Stimulated activated CD4-positive, alpha-beta T cell treated with anti-CD3 and anti-CD28 coated beads, Interleukin-4, amount 100 ng/mL, for 1 hour (primary cell): ENCODE measurements at places on chromosomes 6 and 20.

DNA sequence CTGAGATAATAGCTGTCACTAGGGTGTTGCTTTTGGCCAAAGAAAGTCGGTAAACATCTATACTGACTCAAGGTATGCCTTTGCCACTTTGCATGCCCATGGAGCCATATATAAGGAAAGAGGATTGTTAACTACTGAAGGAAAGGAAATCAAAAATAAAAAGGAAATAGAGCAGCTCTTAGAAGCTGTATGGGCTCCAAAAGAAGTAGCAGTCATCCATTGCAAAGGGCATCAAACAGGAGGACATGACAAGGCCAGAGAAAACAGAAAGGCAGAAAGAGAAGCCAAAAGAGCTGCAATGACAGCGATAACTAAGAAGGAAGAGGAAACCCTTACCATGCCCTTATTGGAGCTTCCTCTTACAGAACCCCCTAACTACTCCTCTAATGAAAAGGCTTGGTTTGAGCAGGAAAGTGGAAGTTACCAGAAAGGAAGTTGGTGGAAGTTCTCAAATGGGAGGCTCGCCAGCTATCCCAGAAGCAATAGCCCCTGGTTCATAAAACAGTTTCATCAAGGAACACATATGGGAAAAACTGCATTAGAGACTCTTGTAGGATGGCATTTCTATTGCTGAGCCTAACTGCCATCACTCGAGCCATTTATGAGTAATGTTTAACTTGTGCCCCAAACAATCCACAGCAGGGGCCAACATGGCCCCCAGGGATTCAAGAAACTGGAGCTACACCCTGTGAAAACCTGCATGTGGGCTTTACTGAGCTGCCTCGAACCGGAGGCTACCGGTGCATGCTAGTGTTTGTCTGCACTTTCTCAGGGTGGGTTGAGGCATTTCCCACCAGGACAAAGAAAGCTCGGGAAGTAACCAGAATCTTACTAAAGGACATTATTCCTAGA, 7.0 kb downstream of the IL22RA2 start:
- DNase-seq, result no peak

DNA sequence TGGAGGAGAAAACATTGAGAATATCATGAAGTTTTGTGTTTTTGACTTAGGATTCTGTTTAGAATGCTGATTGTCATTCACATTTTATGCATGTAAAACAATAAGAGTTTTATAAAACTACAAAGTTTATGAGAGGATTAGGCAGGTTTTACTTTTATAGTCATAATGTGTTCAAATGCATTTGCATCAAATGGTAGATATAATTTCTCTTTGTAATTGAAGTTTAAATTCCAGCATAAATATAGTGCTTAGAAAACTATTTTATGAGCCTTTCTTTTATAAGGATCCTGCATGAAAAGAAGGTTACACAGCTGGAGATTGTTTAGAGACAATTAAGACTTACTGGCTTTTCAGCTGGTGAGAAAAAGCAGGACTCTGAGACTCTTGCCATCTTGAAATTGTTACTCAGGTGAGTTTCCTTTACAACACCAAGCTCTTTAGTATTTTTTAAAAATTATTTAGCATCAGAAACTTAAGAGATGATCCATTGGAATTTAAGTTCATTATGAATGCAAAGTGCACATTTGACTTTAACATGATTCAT, 157.1 kb upstream of the MAN1A1 start:
- DNase-seq, result no peak

GRCh38 chr6:111185954-111186353, 98.7 kb downstream of the SLC16A10 start:
- no peak for DNase-seq

- no peak for DNase-seq
Observed at GRCh38 chr6:147643341-147644200, 135.1 kb downstream of the SAMD5 start.

DNA sequence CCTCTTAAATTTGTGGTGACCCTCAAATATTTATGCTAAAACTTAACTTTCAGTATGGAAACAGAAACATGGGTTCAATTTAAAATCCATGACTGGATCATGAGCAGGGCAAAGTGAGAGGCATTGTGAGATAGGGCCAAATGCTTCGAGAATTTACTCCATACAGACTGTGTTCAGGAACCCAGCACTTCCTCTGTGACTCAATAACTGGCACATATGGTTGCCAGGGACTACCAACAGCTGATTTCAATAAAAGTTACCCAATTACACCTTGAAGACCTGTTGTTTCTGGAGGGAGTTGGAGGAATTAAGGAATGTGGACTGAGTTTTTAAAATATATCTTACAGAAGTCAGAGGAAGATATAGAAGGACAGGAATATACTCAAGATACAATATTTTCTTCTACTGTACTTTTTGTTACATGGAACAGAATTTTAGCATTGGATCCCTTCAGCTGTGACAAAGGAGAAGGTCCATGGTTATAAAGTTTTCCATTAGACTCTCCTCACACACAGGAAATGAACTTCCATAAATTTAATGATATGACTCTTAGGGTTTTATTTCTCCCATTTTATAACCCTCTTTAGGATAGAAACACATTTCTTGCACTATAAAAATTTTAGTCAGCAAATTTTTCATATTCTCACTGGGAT, 258.5 kb downstream of the KHDC1L start:
- no peak for DNase-seq

DNA sequence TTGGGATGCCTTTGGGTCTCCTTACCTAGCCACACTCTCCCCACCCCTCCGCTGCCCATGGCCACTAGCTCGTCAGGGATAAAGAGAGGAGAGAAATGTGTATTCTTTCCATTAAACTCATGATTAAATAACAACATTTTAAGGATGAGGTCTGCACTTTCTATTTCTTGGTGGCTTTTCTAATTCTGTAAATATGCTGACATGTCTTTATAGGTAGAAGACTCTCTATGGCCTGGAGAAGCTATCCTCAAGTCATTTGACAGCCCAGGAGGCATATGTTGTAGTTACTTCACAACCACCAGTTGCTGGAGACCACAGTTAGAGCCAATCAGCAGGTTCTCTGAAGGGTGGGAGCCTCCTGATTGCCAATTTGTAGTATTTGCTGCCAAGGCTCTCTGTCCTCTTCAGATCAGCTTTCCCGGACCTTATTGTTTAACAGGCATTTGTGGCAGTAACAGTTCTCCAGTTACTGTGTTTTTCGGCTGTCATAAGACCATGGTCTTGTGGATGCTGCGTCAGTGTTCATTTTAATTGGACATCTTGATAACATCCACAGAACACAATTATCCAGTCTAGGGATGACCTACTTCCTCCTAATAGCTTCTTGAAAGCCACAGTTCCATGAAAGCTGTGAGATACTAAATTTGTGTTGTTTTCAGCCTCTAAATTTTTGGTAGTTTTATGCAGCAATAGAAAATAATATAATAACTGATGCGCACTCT, 205.0 kb upstream of the KCNQ5 start:
- no peak for DNase-seq

GRCh38 chr6:98131290-98131990, 702.9 kb upstream of the POU3F2 start:
- no peak for DNase-seq

DNA sequence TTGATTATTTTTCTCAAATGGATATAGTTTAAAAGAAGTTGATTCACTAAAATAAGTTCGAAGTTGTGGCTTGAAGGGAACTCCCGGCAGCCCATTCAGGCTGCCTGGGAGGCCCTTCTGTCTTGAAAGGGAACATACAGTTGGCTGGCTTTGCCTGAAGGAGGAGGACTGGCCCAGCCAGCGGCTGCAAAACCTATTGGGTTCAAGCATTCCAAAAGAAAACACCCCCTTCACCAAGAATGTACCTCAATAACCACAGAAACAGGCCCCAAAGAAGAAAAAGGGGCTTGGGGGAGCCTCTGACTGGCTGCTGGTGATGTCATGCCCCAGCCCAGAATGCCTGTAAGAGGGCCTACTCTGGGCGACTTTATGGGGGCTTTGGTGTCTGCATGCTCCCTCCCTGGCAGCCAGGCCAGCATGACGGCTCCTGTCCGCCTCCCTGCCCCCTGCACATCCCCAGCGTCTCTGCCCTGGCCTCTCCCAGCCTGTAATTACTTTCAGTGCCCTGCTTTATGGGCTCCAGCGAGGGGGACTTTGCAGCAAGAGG, 36.5 kb downstream of the MAFB start:
- DNase-seq, result no peak

- no peak for DNase-seq
Observed at GRCh38 chr6:132198896-132199295, 202.4 kb downstream of the MOXD1 start.
